ENCODE measurements at places on chromosomes 3 and 15.

DNA sequence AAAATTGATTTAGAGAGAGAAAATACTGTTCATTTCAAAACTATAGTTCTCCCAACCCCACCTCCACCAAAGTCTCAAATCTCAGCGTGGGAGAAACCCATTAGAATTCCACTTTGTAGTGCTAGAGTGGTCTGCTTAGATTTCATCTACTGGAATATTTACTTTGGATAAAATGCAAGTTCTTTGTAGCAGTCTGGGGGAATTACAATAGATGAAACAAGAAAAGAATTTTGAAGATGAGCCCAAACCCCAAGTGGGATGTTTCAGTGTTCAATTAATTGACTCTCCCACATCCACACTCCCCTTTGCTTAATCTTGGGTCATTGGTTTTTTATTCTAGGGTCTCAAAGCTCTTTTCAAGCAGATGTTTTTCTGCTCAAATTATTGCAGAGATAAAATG lies 97.8 kb downstream of the RPL22L1 start:
- no peak for DNase-seq

DNA sequence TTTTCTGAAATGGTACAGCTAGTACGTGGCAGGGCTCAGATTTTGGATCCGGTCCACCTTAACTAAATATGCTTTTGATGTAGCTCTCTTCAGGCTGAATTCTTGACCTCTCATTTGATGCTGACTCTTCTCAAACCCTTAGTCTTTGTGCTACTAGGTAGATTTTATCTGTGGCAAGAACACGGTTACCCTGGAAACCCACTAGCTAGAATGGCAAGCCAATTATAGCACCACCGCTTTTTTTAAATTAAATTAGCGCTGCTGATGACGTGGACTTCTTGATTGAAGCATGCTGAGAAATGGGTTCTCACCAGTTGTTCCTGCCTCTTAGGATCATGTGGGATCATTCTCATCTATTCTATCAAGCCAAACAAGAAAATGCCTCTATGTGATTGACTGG lies 421.5 kb downstream of the LPP start:
- no peak for DNase-seq

DNA sequence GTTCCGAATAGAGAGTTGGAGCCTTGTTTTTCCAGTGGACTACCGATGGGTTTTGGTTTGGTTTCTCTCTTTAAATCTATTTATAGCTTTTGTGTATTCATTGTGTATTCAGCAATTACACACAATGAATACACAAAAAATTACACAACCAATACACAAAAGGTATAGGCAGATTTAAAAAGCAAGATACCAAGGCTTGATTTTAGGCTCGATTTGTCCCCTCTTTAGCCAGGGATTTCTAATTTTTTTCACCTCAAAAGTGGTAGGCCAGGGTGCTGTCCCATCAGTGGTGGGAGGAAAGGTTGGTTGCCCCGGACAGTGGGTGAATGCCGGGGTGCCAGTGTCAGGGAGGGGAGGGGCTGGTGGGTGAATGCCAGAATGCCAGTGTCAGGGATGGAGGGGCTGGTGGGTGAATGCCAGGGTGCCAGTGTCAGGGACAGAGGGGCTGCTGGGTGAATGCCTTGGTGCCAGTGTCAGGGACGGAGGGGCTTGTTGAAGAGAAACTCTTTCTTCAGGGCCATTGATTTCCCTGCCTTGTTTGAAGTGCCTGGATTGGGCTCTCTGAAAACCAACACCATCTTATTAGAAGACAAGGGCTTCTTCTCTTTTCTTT lies 186.2 kb downstream of the GOLGA6L6 start:
- DNase-seq: no peak

DNA sequence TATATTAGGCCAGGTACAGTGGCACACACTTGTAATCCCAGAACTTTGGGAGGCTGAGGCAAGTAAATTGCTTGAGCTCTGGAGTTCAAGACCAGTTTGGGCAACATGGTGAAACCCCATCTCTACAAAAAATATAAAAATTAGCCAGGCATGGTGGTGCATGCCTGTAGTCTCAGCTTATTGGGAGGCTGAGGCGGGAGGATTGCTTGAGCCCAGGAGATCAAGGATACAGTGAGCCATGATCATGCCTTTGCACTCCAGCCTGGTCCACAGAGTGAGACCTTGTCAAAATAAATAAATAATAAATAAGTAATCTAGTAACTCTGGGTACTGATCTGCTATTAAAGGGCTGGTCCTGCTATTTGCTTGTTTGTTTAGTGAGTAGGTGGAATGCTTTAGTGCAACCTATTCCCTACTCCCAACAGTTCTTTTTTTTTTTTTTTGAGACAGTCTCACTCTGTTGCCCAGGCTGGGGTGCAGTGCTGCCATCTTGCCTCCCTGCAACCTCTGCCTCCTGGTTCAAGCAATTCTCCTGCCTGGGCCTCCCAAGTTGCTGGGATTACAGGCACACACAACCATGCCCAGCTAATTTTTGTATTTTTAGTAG lies 9.1 kb upstream of the INO80 start:
- DNase-seq: no peak

DNA sequence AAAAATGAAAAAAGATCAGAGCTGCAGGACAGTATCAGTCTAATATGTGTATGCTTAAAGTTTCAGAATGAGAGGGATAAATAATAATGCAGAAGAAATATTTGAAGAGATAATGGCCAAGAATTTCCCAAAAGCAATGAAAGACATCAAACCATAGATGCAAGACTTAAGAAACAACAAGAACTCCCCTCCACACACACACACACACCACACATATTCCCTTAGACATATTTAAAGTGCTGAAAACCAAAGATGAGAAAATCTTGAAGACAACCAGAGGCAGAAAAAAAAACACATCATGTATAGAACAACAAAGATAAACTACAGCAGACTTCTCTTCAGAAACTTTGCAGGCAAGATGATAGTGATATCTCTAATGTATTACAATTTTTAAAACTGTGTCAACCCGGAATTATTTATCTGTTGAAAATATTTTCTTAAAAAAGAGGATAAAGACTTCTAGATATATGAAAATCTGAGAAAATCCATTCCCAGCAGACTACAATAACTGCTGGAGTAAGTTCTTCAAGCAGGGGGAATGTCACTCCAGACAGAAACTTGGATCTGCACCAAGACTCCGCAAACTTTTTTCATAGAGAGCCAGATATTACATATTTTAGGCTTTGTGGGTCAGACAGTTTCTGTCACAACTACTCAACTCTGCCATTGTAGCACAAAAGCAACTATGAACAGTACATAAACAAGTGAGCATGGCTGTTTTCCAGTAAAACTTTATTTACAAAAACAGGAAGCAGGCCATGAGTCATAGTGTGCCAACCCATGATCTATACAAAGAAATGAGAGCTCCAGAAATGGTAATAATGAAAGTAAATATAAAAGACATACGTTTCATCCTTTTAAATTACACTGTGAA lies 223.4 kb upstream of the CGNL1 start:
- no peak for DNase-seq

GRCh38 chr15:67305506-67305905 lies 50.9 kb downstream of the IQCH start:
- DNase-seq: no peak

GRCh38 chr15:55652359-55652758 lies 64.2 kb upstream of the PYGO1 start:
- no peak for DNase-seq

DNA sequence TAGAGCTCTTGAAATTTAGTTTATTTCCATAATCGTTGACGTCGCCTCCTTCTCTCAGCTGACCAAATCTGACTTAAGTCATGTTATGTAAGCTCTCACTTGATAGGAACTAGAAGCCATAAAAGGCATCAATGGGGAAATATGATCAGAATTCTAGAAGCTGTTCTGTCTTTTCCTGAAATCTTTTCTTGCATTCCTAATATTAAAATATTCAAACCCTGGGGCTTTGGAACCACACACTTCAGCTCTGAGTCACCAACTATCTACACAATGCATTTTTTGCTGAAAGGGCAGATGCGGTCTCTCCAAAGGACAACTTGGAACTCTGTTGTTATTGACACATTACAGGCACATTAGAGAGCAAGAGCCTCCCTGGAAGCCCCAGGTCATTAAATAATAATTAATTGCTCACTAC lies 91.3 kb downstream of the LARS2 start:
- DNase-seq: no peak

- DNase-seq: no peak
These were observed 78.2 kb downstream of the NEDD4 start for GRCh38 chr15:55915221-55915620.

GRCh38 chr3:82386647-82387046 lies 625.2 kb upstream of the GBE1 start:
- DNase-seq: no peak

Measured in GM19239 (cell line).